Effector memory CD4-positive, alpha-beta T cell (primary cell): ENCODE measurements at places on chromosomes 6 and 20.
A peak's percentile ranks its signal among the peaks of the same experiment; 100 is the strongest.

- H3K36me3 ChIP-seq: no peaks in the 10 kb centered on the region
- no peaks in the 10 kb centered on the region for H3K4me1 ChIP-seq
- no peaks in the 10 kb centered on the region for H3K27me3 ChIP-seq
- no peak overlapping the region for H3K4me3 ChIP-seq
Observed at GRCh38 chr6:170027647-170028043, 263.2 kb downstream of the DLL1 start.

DNA sequence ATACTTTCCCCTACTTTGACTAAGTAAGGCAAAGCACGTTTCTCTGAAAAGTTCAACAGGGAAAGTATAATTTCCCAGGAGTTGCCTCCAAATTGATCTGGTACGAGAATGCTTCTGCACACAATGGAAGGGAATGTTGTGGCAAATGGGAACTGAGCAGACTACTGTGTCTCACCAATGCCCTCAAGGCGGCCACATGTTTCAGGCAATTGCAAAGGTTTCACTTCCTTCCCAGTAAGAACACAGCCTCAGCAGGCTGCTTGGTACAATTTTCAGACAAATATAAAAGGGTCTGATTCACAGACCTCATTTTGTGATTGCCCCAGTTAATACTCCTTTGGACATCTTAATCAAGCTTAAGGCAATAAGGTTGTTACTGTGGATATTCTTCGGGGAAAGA, 71.2 kb downstream of the KIAA0319 start:
- H3K27me3 ChIP-seq: no peaks in the 10 kb centered on the region
- no peaks in the 10 kb centered on the region for H3K36me3 ChIP-seq
- no peak overlapping the region for H3K4me3 ChIP-seq

DNA sequence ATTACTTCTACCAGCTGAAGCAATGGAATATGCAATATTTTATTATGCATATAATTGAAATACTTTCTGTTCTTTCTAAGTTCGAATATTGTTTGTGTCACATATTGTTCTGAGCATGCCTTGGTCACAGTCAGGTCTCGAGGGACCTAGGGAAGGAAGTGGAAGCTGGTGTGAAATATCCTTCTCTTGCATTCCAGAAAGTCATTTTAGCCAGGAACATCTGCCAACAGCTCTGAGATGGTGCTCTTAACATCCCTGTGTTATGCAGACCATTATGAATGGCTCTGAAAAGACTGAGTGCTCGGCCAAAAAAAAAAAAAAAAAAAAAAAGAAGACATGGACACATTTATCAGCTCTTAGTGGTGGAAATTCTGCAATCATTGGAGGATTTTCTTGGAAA, 132.7 kb upstream of the JAG1 start:
- no peak for DNase-seq
- H3K4me3 ChIP-seq: no peak overlapping the region
- H3K27me3 ChIP-seq: no peaks in the 10 kb centered on the region

DNA sequence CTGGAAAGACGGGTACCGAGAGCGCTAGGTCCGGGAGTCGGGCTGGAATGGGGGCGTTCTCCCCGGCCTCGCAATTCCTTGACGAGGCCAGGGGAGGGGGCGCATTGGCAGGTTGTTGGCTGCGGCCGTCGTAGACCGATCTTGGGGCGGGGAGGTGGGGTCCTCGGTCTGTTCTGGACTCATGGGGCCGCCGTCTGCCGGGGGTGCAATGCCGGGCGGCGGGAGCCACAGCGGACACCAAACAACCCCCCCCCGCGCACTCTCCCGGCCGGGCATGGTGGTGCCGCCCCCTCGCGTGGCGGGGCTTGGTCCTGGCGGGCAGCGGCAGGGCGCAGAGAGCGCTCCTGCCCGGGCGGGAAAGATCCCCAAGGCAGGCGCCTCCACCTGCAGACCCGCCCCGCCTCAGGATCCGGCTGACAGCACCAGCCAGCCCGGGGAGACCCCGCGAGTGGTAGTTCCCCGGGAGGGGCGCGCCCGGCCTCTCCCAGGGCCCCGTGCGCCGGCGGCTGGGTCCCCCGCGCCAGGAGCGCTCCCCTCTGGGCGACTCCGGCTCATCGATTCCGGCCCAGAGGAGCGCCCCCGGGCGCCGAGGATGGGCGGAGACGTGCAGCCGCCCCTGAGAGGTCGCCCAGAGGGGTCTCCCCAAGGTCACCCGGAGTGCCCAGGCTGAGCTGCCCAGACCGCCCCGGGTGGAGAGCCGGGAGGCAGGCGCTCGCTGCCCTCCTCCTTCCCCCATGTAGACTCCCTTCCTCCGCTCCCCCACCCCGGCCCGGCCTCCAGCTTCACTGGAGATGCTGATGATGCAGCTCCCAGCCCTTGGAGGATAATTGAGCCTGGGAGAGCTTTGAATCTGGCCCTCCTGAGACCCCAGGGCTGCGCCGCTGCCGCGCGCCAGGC, 709 bp downstream of the PPP1R16B start:
- H3K36me3 ChIP-seq: peaks cover 11% of the 10 kb centered on the region
- H3K27me3 ChIP-seq: no peaks in the 10 kb centered on the region
- peaks cover 45% of the 10 kb centered on the region for H3K4me1 ChIP-seq
- peak overlapping the region; percentile 87 for H3K4me3 ChIP-seq
- DNase-seq: peak; percentile 27
- H3K27ac ChIP-seq: peak overlapping the region; percentile 99

DNA sequence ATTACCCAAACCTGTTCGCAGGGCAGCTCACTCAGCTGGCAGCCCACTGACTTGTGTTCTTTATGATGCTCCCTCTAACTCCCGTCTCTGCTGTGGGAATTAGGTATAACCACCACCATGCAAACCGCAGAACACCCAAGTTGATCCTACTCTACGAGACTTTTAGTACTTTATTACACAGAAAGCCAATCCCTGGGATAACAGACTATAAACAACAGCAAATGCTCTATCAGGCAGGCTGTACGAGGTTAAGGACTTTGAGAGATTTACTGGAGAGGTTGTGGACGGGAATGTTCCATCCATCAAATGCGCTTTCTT, 241.1 kb downstream of the FOXC1 start:
- H3K27me3 ChIP-seq: no peaks in the 10 kb centered on the region
- H3K27ac ChIP-seq: no peak overlapping the region
- H3K4me3 ChIP-seq: no peak overlapping the region
- no peaks in the 10 kb centered on the region for H3K36me3 ChIP-seq
- no peaks in the 10 kb centered on the region for H3K4me1 ChIP-seq

DNA sequence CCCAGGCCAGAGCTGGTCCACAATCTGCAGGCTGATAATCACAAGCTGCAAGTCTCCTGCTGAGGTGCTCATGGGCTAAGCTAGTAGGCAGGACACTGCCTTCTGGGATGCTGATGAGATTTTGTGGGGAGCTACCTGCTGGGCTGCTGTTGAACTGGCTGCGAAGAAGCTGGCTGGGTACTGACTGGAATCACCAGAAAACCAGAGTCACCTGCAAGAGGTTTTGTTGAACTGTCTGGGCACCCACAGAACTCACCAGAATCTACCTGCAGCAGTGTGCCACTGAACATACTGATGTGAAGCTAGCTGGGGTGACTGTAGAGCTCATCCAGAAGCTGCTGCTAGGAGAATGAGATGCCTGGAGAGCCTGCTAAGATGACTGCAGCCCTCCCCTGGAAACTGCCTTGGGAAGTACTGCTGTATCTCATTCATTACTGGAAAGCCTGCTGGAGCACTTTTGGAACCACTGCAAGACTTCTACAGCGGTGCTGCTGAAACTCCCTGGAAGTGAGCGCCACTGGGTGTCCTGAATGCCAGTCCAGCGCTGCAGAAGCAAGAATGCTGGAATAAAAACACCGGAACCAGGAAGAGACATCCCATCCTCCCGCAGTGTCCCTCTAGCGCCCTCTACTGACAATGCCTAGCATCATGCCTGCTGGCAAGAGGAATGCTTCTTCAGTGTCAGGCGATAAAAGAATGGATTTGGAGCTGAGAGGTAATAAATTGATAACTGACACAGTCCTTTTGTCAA, 64.9 kb upstream of the ARHGAP18 start:
- no peak for DNase-seq
- no peaks in the 10 kb centered on the region for H3K4me1 ChIP-seq
- H3K27ac ChIP-seq: no peak overlapping the region
- no peak overlapping the region for H3K4me3 ChIP-seq
- no peaks in the 10 kb centered on the region for H3K36me3 ChIP-seq
